ENCODE measurements at places on chromosomes 5 and 9. TPM values are rescaled to one million over a fixed set of nuclear protein-coding genes. Genes with fewer than 3 reads are reported as not detected.

The HAPLN1 gene
- total RNA-seq = 1.1 TPM

The CETN3 gene
- 17.2 TPM for total RNA-seq

The ANKH gene
- total RNA-seq = 252 TPM

The GNE gene
- 10.4 TPM for total RNA-seq

The FOXD4 gene
- total RNA-seq = not detected

The CCDC107 gene
- 54.0 TPM for total RNA-seq

The CCL27 gene
- total RNA-seq = not detected

The ZDHHC11B gene
- total RNA-seq = 7.6 TPM

The PRPF4 gene
- 13.9 TPM for total RNA-seq

The PMPCA gene
- 59.3 TPM for total RNA-seq

The TIMD4 gene
- total RNA-seq = 0.34 TPM

The TSLP gene
- total RNA-seq = 6.3 TPM

The CCDC152 gene
- total RNA-seq = 2.7 TPM

The BRD3OS gene
- total RNA-seq = 8.6 TPM

The OR2K2 gene
- not detected for total RNA-seq

The PCDHGB2 gene
- 8.2 TPM for total RNA-seq

The NIM1K gene
- total RNA-seq = 0.17 TPM

The IFNB1 gene
- total RNA-seq = not detected

The C9orf85 gene
- 8.5 TPM for total RNA-seq

The MYMK gene
- not detected for total RNA-seq
